NCI-H1048 (cell line): ENCODE measurements at places on chromosomes 12 and 14.

GRCh38 chr14:100010679-100011078 is 54.5 kb upstream of the EVL start:
- no peak for DNase-seq

GRCh38 chr14:23513005-23513817 is 38.4 kb downstream of the ZFHX2 start:
- no peak for DNase-seq

GRCh38 chr12:95169368-95169767 is 47.9 kb downstream of the FGD6 start:
- no peak for DNase-seq

GRCh38 chr14:96206461-96206860 is 1.8 kb downstream of the BDKRB2 start:
- no peak for DNase-seq

DNA sequence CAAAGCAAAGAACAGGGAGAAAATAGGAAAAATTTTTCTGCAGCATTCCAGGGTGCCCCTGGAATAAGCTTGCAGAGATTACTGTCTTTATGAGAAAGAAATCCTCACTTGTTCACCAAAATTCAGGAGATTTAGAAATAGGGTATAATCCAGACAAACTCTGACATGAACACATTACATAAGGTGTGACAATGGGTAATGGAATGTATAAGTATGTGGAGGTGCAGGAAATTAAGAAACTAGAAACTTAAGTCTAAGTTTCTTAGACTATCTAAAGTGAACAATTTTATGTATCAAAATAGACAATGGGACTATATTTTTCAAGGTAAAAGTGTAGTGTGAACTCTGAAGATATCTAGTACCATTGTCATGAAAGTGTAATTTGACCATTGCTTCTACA is 140.0 kb upstream of the KITLG start:
- no peak for DNase-seq

GRCh38 chr12:51406290-51406689 is 15.1 kb upstream of the GALNT6 start:
- DNase-seq = no peak

GRCh38 chr12:30914986-30915591 is 11.5 kb upstream of the TSPAN11 start:
- DNase-seq = no peak

DNA sequence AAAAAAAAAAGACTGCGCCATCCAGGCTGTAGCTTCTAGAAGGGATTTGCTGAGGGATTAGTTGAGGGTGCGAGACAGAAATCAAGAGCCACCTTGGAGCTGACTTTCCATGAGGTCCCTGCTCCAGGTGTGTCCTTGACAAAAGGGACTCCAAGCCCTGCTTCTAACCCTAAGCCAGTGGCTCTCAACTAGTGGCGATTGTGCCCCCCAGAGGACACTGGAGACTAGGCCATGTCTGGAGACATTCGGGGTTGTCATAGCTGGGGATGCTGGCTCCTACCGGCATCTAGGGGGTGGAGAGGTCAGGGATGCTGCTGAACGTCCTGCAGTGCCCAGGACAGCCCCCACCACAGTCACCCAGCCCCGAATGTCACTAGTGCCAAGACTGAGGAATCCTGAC is 40.6 kb downstream of the SPRING1 start:
- DNase-seq = no peak

- DNase-seq = peak; percentile 81
Measured at GRCh38 chr12:117155278-117156060, 34.8 kb downstream of the FBXO21 start.

DNA sequence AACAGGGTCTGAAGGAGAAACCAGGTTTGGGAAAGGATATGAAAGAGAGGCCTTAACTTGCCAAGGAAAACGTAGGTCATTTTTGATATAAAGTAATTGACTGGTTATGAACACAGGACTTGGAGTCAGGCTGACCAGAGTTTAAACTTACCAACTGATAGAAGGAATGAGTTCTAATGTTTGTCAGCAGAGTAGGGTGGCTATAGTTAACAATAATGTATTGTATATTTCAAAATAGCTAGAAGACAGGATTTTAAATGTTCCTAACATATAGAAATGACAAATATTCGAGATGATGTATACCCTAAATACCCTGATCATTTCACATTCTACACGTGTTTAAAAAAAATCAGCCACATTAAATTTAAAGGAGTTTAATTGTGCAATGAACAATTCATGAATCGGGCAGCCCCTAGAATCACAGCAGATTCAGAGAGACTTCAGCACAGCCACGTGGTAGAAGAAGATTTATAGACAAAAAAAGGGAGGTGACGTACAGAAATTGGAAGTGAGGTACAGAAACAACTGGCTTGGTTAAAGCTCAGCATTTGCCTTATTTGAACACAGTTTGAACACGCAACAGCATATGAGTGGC is 52.5 kb upstream of the PLEKHG7 start:
- no peak for DNase-seq

- DNase-seq = no peak
Measured at GRCh38 chr12:18562531-18562930, 175.3 kb downstream of the PLCZ1 start.

DNA sequence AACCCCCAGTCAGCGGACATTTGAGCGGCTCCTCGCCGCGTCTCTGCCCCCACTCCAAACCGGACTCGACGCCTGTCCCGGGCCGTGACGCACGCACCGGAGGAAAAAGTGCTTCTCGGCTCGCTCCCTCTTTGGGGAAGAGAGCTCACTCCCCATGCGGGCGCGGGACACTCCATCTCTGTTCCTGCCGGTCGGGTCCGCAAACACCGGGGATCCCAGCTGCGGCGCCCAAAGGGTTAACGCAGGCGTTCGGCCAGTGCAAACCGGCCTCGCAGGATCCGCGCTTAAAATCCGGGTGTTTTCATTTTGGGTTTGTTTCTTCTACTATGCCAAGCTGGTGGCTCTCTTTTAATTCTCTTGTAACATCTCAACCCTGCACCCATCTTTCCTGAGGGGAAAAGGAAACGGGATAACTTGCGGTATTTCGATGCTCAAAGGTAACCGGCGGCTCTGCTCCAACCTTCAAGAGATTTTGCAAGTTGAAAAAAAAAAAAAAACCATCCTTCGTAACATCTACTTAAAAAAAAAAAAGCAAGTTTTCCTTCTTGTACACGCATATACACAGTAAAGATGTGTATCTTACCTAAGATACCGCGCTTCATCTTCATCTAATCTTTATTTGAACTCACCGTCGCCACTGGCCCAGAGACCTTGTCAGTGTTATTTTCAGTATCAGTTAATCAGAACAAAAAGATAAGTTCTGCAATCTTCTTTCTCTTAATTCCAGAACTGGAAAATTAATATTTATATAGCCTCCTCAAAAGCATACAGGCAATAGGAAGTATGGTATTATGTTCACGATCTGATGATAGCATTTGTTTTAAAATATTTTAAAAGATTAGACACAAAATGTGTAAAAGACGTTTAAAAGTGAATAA is 1.6 kb upstream of the ATP2B1 start:
- no peak for DNase-seq

- DNase-seq = no peak
Measured at GRCh38 chr14:68634332-68634731, 158.5 kb downstream of the ZFP36L1 start.

DNA sequence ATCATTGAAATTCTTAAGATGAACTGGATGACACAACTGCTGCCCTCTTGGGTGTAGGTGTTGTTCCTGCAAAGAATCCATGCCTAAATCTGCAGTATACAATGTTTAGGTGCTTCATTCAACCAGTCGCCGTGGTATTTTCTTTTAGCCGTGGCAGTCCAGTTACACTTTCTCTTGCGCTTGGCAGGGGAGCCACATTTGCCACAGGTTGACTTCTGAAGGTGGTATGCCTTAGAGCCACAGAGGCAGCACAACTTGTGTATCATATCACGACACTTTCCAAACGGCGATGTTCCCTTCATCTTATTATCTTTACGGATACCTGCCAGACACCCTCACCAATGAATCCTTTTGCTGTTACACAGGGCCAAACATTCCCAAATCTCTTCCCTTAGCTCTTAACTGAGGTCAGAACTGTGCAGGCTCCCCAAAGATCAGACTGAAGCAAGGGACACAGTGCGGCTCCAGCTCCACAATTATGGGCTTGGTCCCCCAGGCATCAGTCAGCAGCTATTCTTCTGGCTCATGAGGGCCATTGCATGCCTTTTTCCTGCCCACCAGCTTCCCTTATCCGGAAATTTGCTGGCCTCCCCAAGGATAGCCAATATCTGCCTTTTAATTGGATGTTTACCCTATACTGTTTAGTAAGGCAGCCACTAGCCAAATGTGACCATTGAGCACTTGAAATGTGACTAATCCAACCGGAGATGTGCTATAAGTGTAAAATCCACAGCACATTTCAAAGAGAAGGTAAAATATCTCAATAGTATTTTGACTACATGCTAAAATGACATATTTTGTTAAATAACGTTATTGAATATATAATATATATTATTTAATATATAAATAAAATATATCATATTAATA is 50.7 kb downstream of the SENP1 start:
- no peak for DNase-seq

- DNase-seq = no peak
Measured at GRCh38 chr14:50612806-50613205, 52.9 kb downstream of the ATL1 start.

GRCh38 chr12:23096321-23096720 is 471.4 kb downstream of the ETNK1 start:
- no peak for DNase-seq

DNA sequence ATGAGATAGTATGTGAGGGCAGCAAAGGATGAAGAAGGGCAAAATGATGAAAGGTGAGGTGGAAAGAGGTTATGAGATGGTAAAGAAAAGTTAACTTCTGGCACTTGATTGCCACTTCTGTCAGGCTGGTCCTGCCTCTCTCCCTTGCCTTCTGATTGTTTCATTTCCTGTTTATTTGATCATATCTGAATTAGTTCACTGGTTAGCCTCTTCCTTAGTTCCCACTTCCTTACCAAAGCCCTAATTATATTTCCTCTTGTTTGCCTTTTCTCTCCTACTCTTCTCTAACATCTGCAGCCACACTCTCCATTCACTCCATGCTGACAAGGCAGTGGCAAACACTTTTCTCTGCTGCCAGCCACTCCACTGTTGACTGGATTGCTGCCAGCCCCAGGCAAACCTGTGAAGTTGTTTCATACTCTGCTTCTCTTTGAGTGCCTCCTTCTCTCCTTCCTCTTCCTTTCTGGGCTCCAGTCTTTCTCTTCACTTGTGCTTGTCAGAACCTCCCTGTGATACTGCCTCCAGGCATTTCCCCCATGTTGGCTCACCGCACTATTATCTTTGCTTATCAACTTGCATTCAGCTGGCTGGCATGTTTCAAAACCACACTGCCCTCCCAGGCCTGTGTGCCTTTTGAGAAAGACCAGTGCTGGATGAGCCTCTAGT is 8.1 kb downstream of the PNP start:
- no peak for DNase-seq

GRCh38 chr12:92297932-92298696 is 152.5 kb upstream of the BTG1 start:
- DNase-seq = no peak

DNA sequence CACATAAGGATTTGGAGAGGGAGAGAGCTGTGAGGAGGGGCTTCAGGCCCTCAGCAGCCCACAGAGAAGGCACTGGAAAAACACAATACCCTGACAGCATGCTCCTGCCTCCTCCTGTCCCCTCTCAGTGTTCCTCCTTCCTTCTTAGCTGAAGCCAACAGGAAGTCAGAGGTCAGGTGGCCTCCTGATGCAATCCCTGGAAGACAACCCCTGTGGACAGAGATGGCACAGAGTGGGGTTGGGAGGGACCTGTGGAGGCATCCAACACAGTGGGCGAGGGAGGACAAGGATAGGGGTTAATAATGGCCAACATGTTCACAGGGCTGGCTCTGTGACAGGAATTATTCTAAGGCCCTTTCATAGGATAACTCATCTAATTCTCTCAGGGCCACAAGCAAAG is 15.4 kb upstream of the IFI27L2 start:
- DNase-seq = no peak

DNA sequence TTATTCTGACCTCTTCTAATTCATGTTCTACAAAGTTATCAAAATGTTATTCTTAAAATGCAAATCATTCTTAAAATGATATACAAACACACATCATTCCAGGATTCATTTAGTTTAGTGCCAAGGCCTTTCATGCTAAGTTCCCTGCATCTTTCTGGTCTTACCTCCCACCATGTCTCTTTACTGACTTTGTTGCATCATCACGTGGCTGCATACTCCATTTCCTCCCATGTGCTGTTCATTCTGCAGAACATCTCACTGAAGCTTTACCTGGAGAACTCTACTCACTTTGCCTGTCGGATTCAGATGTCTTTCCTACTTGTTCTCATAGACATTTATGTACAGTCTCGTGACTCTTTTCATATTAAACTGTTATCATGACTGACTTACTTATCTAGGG is 278.1 kb downstream of the RAD51B start:
- no peak for DNase-seq

GRCh38 chr14:77838831-77839511 is 39.1 kb downstream of the ADCK1 start:
- no peak for DNase-seq

GRCh38 chr12:95088379-95088778 is 15.0 kb upstream of the NR2C1 start:
- no peak for DNase-seq

- no peak for DNase-seq
Measured at GRCh38 chr12:8950702-8951478, 1.4 kb upstream of the M6PR start.

DNA sequence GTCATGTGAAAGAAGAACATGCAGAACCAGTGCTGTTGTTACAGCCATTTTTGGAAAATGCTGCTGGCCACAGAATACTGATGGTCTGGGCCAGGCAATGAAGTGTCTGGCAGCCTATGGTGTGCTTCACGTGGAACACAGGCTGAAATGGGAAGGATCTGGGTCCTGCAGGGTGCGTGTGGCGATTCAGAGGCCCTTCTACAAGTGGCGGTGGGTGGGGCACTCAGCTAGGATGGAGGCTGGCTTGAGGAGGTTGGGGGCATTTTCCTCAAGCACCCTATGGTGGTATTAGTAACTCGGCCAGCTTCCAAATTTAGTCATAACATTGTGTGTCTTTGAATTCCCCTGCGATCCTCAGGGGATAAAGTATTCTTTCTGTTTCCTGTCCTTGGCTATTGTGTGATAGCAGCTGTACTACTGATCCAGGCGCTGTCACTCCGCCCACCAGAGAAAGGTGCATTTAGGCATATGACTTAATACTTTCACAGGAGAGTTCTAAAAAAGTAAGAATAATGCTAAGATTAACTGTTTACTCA is 9.2 kb upstream of the RAD52 start:
- no peak for DNase-seq

DNA sequence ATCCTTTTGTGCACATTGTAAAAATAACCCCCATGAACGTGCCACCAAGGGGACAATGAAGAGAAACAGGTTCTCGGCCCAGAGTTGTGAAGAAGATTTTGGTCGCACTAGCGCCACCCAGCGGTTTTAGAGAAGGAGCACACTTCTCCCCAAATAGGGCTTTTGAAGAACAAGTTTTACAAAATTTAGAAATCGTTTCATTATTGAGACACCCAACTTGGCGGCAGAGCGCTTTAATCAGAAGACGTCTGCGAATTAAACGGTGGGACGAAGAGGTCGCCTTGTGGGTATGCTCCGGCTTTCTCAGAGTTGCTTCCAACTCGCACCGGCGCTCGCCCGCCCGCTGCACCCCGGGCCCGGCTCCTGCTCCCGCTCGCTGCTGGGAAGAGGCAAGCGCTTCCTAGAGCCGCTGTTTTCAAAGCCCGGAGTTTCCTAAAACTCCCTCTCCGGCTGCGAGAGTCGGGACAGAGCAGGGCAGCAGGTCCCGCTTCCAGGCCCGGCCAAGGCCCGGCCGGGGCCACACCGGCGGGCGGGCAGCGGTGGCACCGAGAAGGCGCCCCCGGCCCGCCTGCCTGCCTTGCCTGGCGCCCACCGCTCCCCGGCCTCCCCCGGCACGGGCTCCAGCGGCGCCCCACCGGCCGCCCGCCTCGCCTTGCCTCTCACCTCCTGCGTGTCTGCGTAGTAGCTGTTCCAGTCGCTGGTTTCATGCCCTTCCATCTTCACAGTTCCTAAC is 645 bp downstream of the FOXA1 start:
- peak; percentile 75 for DNase-seq
